ENCODE measurements at places on chromosomes 6 and 20.

DNA sequence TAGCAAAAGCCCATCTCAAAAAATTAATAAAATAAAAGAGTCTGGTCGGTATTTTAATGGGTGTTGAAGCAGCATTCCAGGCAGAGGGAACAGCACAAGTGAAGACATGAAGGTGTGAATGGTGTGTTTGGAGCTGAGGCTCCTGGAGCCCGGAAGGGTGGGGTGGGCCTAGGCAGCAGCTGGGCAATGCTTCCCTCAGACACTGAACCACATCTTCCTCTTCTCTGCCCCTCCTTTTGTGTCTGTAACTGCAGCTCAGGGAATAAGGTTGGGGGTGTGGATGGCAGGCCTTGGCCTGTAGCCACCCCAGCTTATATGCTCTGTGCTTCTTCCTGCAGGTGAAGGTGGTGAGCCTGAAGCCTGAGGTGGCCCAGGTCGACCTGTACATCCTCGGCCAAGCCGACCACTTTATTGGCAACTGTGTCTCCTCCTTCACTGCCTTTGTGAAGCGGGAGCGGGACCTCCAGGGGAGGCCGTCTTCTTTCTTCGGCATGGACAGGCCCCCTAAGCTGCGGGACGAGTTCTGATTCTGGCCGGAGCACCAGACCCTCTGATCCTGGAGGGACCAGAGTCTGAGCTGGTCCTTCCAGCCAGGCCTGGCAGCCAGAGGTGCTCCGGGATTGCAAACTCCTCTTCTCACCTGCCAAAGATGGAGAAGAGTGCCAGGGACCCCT, 26.6 kb downstream of the POFUT1 start:
- no peak for DNase-seq

DNA sequence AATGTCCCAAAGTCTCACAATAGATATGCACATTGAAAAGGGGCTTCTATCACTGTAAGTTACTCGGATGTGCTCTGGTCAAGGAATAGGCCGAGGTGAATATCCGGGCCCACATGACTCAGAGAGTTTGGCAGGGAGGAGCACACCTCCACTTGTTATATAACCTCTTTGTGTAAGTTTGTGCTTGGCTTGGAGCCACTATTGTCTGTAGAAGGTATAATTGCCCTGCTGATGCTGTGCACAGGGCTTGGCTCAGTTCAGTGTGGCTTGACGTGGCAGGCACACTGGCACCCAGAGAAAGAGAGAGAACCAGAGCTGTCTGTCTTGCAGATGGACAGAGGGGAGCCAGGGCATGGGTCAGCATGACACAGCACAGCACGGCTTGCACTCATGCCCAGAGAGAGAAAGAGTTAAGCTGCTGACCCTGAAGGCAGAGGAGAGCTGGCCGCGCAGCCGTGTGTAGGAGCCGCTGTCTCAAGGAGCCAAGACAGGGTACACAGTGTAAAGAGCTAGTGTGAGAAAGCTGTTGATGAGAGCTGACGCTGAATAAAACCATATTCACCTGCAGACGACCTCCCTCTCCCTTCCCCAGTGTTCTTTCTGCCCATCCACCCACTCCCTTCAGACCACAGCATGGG, 482.5 kb downstream of the C6orf118 start:
- DNase-seq = no peak

DNA sequence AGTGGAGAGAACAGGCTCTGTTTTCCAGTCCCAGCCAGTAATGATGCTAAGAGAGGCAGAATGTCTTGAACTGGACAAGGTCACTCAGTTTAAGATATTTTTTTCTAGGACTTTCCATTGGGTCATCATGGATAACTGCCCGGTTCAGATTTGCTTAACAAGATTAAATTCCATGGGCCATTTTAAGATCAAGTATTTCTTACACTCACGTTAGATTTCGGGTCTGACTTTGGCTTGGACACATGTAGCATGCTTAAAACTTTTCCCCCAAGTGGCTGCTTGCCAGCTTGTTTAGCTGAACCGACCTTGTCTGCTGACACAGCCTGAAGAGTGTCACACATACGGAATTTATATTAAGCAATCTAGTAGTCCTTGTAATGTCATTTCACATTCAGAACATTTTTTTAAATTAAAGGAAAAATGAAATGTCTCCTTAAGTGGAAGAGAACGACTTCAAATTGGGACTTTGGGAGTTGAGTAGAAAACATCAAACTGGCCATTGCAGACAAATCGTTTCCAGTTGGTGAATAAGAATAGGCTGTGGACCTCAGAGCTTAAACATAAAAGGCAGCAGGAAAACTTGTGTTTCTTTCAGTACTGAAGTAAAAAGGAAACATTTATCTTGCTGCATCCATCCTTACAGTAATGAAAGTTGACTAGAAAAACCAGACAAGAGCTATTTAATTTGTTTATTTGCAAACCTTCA, 29.0 kb downstream of the ARMC2 start:
- no peak for DNase-seq

- no peak for DNase-seq
Observed at GRCh38 chr6:166530211-166531095, 56.0 kb downstream of the RAMACL start.

DNA sequence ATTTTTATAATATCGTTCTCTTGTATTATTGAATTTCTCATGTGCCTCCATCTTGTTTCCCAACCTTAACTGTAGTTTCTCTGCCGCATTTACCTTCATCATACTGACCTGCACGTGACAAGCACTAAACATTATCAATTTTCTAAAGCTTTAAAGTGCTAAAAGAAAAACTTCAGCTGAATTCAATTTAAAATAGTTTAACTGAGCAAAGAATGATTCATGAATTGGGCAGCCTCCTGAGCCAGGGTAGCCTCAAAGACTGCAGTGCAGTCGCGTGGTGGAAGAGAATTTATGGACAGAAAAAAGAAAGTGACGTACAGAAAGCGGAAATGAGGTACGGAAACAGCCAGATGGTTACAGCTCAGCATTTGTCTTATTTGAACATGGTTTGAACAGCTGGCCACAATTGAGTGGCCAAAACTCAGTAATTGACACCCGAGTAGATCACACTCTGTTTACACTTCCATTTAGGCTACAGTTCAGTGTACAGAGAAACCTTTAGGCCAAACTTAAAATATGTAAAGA, 4.2 kb upstream of the ZDHHC14 start:
- no peak for DNase-seq

GRCh38 chr6:42417641-42418112, 34.0 kb downstream of the TRERF1 start:
- peak; percentile 30 for DNase-seq

- DNase-seq = no peak
Observed at GRCh38 chr6:3857468-3858456, 8.6 kb downstream of the FAM50B start.

- DNase-seq = no peak
Observed at GRCh38 chr6:17741507-17741906, 34.8 kb upstream of the NUP153 start.

- no peak for DNase-seq
Observed at GRCh38 chr6:3419624-3420272, 37.1 kb downstream of the SLC22A23 start.

DNA sequence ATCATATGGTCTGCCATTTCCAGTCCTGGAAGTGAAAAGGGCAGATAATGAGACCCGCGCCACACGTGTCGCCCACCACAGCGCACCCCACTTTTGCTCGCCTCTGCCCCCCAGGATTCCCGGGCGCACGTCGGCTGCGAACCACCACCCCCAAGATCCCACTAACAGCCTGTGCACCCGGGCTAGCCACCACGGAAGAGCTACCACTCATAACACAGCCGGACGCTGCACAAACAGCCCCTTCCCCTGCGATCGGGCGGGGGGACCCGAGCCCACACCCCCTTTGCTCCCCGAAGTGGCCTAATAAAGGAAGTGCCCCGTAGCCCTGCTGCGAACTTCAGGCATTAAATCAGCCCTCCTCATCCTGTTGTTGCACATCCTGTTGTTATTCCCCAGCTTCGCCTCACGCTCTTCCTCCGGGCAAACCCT, 506 bp downstream of the CITED2 start:
- no peak for DNase-seq

GRCh38 chr6:39215640-39216158, 13.6 kb downstream of the KCNK5 start:
- no peak for DNase-seq

DNA sequence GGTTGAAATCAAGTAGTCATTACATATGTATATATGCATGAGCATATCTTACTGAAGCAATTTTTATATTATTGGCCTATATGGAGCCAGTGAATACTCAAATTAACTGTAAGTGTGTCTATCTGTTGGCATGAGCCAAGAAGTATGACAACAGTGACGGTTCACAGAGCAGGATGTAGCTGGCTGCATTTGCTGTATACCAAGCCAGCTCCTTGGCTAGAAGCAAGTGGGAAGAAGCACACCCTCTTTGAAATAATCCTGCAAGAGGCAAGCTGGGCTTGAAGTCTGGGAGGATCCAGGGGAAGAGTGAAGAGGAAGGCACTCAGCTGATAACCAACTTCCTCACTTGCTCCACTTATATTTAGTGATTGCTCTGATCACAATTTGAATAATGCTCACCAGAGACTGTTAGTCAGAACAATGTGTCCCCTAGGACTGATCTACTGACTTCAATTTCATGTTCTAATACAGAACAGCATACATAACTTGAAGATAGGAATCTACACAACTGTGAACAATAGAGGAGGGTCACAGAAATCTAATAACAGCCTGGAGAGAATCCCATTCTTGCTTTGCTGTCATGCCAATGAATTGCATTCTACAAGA, 497.3 kb downstream of the PRKN start:
- DNase-seq = no peak

GRCh38 chr6:151616091-151616513, 122.3 kb downstream of the CCDC170 start:
- DNase-seq = no peak

DNA sequence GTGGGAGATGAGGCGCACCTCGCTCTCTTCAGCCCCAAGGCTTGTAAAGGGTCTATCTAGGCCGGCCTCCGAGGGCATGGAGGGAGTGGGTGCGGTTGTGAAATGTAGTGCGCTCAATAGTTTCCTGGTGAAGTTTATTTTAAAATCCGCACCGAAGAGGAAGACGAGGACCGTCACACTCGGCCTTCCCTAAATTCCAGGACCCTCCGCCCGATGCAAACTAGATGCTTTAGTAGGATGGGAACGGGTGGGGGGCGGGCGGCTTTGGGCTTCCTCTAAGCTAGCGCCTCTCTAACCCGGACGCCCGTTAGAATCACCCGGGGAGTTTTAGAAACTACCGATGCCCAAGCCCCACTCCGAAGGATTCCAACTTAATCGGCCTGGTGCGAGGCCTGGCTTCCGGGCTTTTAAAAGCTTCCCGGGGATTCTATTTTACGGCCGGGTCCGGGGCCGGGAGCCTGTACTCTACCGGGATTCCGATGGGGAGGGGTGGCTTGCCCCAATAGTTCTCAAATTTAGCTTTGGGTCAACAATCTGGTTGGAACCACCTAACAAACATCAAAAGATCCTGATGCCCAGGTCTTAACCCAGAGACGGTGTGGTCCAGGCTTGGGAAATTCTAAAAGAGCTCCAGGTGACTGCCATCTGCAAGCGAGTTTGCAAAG, 548 bp upstream of the BCAS4 start:
- DNase-seq = no peak

GRCh38 chr20:59469267-59470252, 134.8 kb upstream of the PHACTR3 start:
- DNase-seq = no peak

- no peak for DNase-seq
Observed at GRCh38 chr6:71153755-71154325, 134.8 kb upstream of the OGFRL1 start.

- DNase-seq = no peak
Observed at GRCh38 chr6:12245763-12246718, 44.1 kb upstream of the EDN1 start.

DNA sequence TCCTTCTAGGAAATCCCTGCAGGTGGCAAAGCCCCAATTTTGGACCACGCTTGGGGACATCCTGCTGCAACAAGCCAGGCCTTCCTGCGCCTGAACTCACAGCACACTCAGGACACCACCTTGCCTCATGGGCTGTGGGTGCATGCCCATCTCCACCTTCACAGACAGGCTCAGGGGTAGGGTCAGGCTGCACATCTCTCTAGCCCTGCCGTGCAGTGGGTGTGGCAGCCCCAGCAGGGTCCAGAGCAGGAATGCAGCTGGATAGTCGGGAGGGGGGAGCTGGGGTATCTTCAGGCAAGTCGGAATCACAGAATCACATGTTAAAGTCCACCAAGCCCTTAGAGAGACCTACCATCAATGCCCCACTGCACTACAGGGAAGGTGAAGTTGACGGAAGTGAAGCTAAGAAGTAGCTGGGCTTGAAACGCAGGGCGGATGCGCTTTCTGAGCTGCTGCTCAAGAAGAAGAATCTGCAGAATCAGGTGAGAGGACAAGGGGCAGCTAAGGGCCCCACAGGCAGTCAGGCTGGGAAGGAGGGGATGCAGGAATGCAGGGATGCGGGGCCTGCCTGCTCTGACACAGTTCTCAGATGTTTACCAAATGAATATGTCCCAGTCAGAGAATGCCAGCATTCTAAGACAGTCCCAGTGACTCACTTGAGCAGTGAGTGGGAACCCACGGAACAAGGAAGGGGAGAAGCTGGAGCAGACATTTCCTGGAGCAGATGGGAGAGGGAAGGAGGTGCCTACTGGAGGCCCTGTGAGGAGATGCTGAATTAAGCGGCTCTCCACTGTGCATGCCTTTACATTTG, 11.3 kb downstream of the SERPINB6 start:
- no peak for DNase-seq

GRCh38 chr6:122853259-122853995, 64.4 kb downstream of the SMPDL3A start:
- no peak for DNase-seq

GRCh38 chr6:154086510-154086909, 47.5 kb downstream of the OPRM1 start:
- no peak for DNase-seq

DNA sequence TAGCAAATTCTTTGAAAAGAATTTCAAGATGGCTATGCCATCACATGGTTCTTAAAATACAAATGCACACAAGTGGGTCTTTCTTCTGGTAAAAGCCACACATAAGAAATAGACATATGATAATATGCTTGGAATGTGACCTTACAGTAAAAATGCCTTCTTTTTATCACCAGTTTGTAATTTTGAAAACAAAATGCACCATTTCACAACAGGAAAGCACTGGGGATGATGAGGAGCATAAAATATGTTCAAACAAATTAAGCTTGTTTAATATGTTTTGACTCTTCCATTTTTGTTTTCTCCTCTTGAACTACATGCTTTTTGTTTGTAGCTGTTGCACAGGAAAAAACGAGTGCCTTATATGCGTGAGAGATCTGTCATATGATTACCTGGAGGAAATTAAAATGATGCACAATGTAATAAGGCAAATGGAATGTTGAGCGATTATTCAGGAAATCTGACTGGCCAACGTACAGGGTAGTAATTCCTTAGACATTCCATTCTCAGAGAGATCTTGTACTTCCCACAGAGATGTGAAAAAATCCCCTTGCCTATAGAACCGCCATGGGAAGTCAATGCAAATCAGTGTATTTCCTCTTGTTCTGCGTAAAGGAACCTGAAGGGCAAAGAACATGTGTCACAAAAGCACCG, 911.6 kb downstream of the TFAP2A start:
- DNase-seq = no peak

- DNase-seq = no peak
Observed at GRCh38 chr20:61731363-61732181, 334.1 kb downstream of the TAF4 start.

GRCh38 chr6:98840385-98840784, 6.0 kb downstream of the POU3F2 start:
- DNase-seq = no peak
